ENCODE measurements at places on chromosomes 2 and 18. TPM values are rescaled to one million over a fixed set of nuclear protein-coding genes. Genes with fewer than 3 reads are reported as not detected.

RPIA gene
- 7.5 TPM for total RNA-seq

RTKN gene
- total RNA-seq, result 11.0 TPM

WDSUB1 gene
- 14.0 TPM for total RNA-seq

STARD6 gene
- total RNA-seq, result not detected

HOXD8 gene
- not detected for total RNA-seq

IL1RN gene
- not detected for total RNA-seq

RRM2 gene
- 18.6 TPM for total RNA-seq

SP140 gene
- 1.6 TPM for total RNA-seq

AQP12A gene
- total RNA-seq, result not detected

SP140L gene
- 1.3 TPM for total RNA-seq

IL18RAP gene
- total RNA-seq, result not detected

C1QL2 gene
- total RNA-seq, result 0.27 TPM

AQP12B gene
- total RNA-seq, result not detected

ABCB6 gene
- 35.4 TPM for total RNA-seq

SP110 gene
- 6.0 TPM for total RNA-seq

POTEF gene
- 0.27 TPM for total RNA-seq

MBOAT2 gene
- 129 TPM for total RNA-seq

MC4R gene
- total RNA-seq, result 0.54 TPM

EFHD1 gene
- total RNA-seq, result 1.00 TPM

NGEF gene
- total RNA-seq, result 12.2 TPM

LAMA3 gene
- 4.9 TPM for total RNA-seq

CYP27C1 gene
- total RNA-seq, result 1.1 TPM

FIGN gene
- 22.1 TPM for total RNA-seq

RAB17 gene
- 0.36 TPM for total RNA-seq

CHRNG gene
- total RNA-seq, result not detected

REG1B gene
- total RNA-seq, result not detected

GPR39 gene
- 4.3 TPM for total RNA-seq

ADD2 gene
- total RNA-seq, result 119 TPM

MTCL1 gene
- 26.7 TPM for total RNA-seq

CTDP1 gene
- total RNA-seq, result 10.4 TPM

STEAP3 gene
- total RNA-seq, result 1.4 TPM

RPRM gene
- total RNA-seq, result 7.0 TPM

Data from cerebellum (tissue), 4 donors.